Activated T-cell treated with anti-CD3 and anti-CD28 coated beads for 48 hours (primary cell): ENCODE measurements at places on chromosomes 11 and 22.

- DNase-seq, result no peak
Observed at GRCh38 chr11:73384872-73385689, 8.9 kb downstream of the RELT start.

GRCh38 chr22:30186510-30186909 lies 60.0 kb downstream of the LIF start:
- DNase-seq, result no peak

GRCh38 chr22:36864454-36865215 lies 3.8 kb downstream of the NCF4 start:
- DNase-seq, result no peak

GRCh38 chr11:82978422-82979099 lies 77.0 kb downstream of the DDIAS start:
- no peak for DNase-seq

GRCh38 chr11:118434553-118435289 lies 1.6 kb upstream of the KMT2A start:
- DNase-seq, result peak; percentile 30

- no peak for DNase-seq
Observed at GRCh38 chr11:62805961-62806441, 761 bp upstream of the NXF1 start.

DNA sequence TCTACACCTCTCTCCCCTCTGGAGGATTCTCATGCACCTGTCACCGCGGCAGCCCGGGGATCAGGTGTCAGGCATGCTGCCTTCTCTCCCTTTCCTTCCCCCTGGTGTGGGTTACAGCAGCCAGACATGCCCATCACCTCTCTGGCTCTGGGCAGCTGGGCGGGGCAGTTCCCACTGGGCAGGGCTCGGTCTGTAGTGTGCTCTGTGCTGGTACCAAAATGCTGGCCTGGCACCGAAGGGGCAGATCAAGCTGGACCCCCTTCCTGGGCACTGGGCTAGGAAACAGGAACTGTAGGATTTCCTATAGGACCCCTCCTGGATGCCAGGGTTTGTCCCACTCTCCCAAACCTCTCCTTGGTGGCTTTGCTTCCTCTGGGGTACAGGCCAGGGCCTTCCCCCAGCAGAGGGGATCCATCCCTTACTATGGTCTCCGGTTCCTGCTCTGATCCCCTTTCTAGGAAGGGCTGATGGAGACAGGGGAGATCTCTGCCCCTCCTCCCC lies 821 bp downstream of the GAL3ST1 start:
- DNase-seq, result no peak

DNA sequence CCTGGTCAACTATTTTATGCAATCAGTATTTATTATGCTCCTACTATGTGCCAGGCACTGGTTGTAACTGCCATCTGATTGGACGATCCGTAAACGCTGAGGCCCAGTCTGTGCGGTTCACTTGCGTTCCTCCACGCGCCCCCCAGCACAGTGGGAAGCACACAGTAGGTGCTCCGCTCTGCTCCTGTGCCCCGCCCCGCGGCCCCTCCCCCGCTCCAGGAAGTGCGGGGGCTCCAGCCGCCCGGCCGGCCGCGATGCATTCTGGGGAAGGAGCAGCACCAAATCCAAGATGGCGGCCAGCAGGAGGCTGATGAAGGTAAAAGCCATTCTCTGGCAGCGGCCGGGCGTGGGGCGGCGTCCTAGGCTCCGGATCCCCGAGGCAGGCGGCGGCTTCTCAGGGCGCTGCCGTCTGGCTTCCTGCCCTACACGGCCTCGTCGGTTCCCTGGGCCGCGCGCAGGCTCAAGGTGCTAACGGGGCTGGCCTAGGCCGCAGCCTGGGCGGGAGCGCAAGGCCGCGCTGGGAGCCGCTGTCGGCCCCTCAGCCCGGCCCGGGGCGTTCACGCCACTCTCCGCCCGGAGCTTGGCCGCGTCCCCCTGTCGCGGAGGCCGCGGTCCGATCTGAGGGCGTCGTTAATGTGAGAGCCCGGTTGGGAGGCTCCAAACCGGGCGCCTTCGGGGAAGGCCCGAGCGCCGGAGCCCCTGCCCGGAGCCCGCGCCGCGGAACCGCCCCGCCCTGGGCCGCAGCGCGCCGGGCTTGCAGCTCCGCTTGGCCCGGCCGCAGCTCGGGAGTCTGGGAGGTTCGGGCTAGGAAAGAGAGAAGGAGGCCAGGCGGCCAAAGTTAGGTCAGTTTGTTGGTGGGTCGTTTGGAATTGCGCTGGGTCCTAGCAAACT lies at the start of gene UBE2L3:
Gene UBE2L3, plus strand, starts transcription at position 259 of the 891 bp plus-strand sequence. Its CDS starts 31 bp downstream, at position 290.
- DNase-seq, result peak; percentile 79

DNA sequence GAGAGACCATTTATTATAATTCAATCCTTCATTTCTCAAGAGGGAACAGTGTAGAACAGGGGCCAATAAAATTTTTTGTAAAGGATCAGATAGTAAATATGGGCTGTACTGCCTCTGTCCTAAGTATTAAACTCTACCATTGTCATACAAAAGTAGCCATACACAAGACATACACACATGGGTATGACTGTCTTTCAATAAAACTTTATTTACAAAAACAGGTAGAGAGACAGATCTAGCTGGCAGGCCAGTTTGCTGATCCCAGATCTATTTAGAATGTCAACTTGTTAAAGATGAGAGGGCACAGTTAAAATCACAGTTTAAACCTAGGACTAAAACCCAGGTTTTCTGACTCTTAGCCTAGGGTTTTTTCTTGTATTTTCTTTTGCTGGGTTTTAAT lies 16.7 kb downstream of the TRAF6 start:
- DNase-seq, result no peak
